ENCODE measurements at places on chromosomes 7 and 10.

DNA sequence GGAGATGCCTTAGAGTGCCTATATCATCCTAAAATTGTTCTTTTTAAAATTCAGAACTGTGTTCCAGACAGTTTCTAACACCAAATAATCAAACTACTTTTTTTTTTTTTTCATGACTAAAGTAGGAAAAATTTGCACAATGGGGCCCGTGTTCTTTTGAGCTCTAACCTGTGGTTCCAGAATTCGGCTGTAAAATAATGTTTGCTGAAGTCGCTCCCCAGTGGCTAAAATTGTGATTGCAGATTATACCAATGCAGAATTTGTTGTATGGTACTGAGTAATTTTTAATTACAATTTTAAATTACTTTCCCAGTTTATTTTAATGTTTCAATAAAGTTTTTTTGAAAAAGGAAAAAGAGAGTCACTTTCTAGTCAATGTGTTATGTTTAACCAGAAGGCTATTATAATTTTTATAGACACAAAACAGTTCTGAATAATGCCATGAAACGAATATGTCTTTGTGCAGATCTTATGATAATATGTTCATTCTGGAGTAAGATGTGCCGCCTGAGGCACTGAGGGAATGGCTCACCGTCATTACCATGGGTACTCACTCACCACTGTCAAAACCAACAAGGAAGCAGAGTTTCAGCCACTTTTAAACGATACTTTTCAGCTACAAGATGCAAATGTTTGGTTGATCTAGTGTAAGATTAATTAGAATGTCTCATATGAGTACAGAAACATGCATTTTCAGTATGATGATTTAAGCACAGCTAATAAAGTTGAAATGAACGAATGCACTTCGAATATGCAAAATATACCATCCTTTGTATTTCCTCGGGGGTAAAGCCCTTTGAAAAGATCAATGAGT, 173.6 kb downstream of the PRKCQ start:
- DNase-seq = no peak

- no peak for DNase-seq
Measured at GRCh38 chr7:114218283-114218682, 196.3 kb upstream of the FOXP2 start.

DNA sequence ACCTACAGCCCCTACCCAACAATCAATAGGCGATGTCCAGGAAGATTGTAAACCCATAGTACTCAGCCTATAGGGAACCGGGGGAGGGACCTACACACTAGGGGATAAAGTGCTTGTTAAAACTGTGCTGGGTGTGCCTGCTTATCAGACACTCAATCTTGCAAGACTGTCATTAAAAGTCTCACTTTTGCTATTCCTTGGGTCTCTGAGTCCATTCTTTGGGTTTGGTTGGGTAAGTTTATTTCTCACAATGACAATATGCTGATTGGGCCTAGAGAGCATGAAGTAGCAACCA, 45.6 kb downstream of the PTPRE start:
- DNase-seq = no peak

GRCh38 chr7:113268757-113269156, 150.4 kb upstream of the SMIM30 start:
- no peak for DNase-seq

- no peak for DNase-seq
Measured at GRCh38 chr10:88542522-88542921, 40.6 kb downstream of the RNLS start.

GRCh38 chr7:3378390-3379150, 77.5 kb downstream of the SDK1 start:
- no peak for DNase-seq

DNA sequence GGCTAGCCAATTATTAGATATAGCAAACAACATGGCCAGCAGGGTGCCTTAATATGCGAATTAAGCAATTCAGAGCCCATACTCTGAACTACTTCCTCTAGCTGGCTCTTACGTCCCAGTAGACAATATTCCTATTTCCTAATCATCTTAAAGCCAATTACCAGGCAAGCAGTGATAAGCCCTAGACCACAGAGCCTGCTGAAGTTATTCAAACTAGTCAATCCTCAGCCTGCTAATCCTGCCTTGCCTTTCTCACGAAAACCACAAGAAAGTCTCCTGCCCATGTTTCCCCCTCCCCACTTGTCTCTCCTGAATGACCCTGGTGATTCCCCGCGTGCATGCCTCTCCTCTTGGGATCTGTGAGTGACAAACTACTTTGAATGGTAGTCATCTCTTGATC, 86.8 kb upstream of the CACNA2D1 start:
- no peak for DNase-seq

DNA sequence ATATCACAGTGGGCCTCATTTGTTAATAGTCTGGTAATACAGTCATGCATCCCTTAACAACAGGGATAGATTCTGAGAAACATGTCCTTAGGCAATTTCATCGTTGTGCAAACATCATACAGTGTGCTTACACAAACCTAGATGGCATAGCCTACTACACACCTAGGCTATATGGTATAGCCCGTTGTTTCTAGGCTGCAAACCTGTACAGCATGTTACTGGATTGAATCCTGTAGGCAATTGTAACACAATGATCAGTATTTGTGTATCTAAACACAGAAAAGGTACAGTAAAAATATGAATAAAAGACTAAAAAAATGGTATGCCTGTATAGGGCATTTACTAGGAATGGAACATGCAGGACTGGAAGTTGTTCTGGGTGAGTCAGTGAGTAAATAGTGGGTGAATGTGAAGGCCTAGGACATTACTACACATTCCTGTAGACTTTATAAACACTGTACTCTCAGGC, 12.0 kb upstream of the RHOBTB1 start:
- DNase-seq = peak; percentile 64

DNA sequence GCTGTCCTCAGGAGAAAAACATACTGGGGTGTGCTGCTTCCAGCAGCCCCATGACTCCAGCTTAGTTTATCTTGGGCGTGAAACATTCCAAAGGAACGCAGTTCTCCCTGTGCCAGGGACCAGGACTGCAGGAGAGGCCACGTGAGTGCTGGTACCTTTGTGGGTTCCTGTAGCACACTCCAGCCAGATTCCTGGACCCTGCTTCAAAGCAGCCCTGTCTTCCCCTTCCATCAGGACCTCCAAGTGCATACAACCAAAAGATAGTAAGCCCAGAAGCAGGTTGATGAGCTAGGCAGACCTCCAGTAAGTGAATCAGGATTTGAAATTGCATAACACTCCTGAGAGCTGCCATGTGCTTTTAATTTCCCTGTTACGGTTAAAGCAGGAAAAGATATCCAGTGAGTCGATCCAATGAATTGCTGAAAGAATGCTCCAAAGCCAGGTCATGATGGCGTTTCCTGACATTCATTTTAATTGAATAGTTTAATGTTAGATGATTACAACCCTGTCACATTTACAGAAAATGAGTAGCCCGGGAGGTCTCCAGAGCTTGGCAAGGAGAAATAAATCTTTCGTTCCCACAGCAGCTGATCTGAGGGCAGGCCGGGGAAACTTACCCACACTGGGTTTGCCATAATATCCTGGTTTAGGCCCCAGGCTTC, 38.9 kb upstream of the CPXM2 start:
- DNase-seq = no peak

GRCh38 chr7:116451957-116452729, 47.4 kb upstream of the CAV2 start:
- DNase-seq = no peak

- no peak for DNase-seq
Measured at GRCh38 chr7:118039963-118040489, 143.9 kb upstream of the LSM8 start.

DNA sequence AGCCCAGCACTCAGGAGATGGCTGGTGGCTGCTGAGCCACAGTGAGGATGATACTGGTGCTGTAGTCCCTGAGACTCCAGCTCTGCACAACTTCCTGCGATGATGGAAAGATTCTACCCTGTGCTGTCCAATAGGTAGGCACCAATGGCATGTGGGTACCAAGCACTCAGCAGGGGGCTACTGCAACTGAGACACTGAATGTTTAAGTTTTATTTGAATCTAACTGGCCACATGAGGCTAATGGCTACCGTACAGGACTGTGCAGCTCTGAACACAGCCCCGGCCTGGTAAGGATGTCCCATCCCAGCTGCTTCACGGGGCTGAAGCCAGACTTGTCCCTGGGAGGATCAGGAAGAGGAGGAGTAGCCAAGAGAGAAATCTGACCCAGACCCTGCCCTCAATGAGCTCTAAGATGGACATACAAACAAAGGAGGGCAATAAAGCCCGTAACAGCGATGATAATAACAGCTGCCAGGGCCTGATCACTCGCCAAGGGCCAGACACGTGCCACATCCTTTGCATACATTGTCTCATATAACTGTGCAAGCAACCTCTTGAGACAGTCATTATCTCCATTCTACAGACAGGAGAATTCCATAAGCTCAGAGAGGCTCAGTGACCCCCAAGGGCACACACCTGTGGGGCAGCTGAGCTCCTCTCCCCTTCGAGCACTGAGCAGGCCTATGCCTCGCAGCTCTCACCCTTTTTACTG, 3.8 kb downstream of the GPRIN2 start:
- DNase-seq = no peak

DNA sequence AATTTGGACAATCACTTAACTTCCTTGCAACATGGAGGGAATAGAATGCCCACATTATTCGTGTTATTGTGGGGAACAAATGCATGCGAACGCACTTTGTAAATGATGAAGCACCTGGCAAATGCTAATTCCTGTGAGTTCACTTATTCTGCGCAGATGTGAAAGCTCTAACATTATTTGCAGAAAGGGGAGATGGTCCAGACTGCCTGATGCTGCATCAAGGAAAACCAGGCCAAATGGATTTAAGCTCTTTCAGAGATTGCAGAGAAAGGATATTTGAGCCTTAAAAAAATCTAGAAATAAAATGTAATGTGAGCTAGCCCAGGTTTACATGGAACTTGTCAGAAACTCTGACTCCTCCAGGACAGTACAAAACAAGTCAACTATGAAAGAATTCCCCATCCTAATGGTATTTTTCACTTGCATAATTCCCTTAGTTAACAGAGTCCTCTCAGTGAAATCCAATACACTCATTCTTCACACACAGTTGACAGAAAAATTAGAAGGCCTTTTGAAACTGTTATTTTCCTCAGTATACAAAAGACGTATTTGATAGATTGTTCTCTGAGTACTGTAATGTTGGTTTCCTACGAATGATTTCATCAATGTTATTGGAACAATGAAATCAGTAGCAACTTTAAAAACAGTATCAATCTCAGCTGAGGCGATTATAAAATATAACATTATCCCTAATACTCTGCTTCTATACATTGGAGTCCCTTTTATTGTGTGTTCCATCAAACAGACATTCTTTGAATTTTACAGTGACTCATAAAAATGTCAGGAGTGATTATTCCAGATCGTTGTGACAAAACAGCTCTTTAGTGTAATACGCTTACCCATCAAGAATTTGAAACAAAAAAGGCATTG, 136.3 kb upstream of the ANK3 start:
- DNase-seq = no peak

DNA sequence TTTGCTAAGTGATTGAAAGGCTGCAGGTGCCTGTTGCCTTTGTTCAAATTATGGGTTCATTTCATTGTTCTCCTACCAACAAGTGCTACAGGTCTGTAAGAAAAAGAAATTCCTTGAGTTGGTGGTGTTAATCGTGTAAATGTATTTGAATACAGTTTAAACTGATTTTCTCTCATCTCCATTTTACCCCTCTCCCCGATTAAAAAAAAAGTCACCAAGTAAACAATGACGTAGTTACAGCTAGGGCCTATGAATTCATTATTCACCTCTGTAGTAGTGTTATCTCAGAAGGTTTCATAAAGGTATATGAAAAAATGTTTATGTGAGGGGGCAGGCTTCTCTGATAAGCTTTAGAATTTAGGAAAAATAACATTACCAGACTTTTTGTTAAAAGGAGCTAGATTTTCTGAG, 1.1 kb downstream of the REEP3 start:
- DNase-seq = no peak

- DNase-seq = no peak
Measured at GRCh38 chr10:89921403-89921802, 220.0 kb downstream of the KIF20B start.

DNA sequence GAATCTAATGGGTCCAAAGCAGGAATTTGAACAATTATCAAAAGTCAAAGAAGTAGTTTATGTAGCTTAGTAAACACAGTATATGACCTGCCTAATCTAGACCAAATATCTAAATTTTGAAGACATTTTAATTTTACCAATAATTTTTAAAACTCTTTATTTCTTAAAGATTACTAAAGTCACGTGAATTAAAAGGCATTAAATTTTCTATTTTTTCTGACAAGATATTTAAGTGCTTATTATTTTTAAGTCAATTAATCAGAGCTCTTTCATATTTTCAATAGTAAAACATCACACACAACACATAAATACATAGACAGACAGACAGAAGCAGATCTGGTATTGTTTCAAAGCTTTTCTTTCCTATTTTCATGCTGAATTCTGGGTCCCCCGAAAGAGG, 89.5 kb downstream of the ZNF467 start:
- no peak for DNase-seq

- no peak for DNase-seq
Measured at GRCh38 chr7:124387056-124387455, 354.2 kb upstream of the TMEM229A start.

GRCh38 chr7:144649120-144649519, 186.7 kb downstream of the TPK1 start:
- no peak for DNase-seq

GRCh38 chr10:70834021-70834420, 18.3 kb downstream of the SGPL1 start:
- DNase-seq = no peak

DNA sequence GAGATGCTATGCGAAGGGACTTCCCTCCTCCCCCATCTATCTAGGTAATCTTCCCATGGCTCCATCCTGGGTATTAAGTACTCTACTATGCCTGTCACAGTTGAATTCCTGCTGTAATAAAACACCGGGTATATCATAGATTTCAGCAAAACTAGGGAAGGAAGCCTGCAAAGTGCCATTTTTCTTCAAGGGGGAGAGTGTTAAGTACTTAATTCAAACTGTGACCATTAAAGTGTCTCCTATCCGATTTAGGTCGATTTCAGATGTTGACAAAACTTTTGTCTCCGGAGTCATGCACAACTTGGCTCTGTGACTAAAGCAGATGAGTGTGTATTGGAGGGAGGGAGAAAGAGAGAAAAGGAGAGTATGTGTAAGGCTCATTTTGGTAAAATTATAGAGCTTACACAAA, 4.6 kb downstream of the HOXA4 start:
- DNase-seq = no peak

DNA sequence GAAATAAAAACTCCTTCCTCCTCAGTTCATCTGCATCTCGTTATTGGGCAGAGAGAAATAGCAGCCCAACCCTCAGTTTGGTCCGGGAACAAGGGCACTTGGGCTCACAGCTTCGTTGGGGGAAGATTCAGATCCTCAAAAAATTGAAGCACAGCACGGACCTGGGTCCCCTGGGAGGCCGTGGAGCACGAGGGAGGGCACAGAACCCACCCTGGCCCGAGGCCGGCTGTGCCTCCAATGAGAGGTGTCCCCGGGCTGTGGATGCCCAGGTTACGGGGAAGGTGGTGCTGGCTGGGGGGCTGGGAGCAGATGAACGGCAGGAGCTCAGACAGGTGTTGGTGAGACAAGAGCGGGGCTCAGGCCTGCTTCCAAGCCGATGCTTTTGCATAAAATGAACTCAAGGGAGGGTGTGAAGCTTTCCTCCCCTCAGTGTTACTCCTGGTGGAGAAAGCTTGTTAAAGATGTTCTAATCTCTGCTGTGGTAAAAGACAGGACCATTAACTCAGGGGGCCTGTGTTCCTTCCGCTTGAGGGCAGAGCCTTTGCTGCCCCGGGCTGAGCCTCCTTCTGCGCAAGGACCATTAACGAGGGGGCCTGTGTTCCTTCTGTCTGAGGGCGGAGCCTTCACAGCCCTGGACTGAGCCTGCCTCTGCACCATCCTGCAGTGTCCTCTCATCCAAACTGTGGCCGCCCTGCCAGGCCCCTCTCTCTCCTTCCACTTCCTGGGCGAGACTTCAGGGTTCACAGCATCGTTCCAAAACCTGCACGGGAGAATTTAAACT, 302.2 kb downstream of the ADARB2 start:
- DNase-seq = no peak
